ENCODE measurements at places on chromosomes 4 and X.

- DNase-seq = no peak
Measured at GRCh38 chrX:8273451-8273895, 102.4 kb upstream of the VCX2 start.

GRCh38 chr4:88960576-88960975 is 96.4 kb downstream of the FAM13A start:
- DNase-seq = no peak

DNA sequence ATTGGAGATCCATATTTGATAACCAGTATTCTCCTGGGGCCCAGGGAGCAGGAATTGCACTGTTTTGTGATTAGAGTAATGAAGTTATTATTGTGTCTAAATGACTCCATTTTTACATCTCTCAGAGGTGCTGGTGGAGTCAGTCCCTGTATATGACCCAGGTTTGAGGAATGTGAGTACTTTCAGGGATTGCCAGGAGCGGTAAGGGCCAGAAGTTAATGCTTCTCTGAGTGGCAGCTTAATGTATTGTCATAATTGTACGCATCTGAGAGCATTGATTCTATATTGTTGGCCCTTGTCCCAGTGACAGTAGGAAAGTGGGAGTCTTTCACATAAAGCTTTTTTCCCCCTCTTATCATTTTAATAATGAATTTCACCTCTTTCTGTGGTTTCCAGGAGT is 146.2 kb downstream of the GATB start:
- DNase-seq = no peak

DNA sequence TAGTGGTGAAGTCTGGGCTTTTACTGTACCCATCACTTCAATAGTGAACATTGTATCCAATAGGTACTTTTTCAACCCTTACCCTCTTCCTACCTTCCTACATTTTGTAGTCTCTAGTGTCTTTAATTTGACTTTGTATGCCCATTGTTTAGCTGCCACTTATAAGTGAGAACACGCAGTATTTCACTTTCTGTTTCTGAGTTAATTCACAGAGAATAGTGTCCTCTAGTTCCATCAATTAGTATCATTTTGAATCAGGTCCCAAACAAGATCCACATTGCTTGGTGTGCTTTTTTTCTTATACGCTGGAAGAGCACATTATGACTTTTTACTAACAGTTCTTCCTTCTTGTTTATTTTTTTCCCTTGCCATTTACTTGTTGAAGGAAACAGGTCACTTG is 176.0 kb upstream of the WDFY3 start:
- DNase-seq = no peak

DNA sequence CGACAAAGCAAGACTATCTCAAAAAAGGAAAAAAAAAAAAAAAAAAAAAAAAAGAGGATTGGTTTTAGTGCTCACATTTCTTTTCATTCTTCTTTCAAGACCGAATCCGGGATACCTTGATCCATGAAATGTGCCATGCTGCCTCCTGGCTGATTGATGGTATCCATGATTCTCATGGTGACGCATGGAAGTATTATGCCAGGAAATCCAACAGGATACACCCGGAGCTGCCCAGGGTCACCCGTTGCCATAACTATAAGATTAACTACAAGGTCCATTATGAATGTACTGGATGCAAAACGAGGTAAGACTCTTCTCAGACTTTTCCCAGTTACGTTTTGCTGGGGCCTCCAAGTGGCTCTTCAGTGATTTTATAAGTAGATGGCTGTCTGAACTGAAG is 6.1 kb downstream of the CXCR3 start:
- DNase-seq = no peak

Measured in NCI-H510A (cell line).